ENCODE measurements at places on chromosomes 1 and 21. TPM values are rescaled to one million over a fixed set of nuclear protein-coding genes. Genes with fewer than 3 reads are reported as not detected.

The DENND2D gene
- polyA plus RNA-seq, result 0.86 TPM

The IQCC gene
- 1.6 TPM for polyA plus RNA-seq

DNA sequence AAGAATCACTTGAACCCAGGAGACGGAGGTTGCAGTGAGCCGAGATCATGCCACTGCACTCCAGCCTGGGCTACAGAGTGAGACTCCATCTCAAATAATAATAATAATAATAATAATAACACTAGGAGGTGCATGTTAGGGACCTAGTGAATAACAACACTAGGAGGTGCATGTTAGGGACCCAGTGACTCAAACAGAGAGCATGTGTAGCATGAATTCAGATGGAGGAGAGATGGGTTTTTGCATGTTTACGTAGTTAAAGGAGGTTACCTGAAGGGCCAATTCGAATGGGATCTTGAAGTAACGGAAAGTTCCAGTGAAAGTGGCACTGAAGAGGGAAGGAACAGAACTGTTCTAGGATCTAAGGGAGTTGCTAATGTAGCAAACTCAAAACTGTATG is 7.1 kb upstream of the KCNK1 start:
- no peak for DNase-seq

The SARS1 gene
- 214 TPM for polyA plus RNA-seq

DNA sequence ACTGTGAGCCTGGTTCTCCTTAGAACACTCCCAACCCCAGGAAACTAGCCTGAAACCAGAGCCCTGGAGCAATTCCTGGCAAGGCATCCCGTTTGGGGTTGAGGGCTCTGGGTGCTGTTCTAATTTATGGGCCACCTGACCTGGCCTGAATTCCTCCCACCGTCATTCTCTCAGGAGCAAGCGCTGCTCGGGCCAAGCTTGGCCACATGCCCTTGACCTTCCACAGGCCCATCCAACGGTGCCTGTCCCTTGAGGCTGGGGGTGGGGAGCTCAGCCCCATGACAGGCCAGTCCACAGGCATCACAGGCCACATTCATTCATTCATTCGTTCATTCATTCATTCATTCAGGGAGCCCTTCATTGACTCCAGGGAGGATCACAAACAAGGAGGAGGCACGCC is 5.3 kb downstream of the PADI2 start:
- DNase-seq, result no peak

DNA sequence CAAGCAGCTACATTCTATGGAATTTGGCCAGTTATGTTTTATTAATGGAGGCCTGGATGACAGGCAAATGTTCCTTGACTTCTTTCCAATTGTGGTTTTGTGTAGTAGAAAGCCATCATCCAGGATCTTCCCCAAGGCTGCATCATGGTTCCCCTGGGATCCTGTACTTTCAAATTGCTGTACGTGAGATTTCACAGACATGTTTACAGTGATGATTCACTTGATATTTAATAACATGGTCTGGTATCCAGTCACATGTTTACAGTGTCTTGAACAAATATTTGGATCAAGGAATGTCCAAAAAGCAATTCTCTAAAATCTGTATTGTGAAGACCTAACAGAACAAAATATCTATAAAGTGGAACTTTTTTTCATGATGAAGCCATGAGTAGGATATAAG is 68.3 kb upstream of the ST6GALNAC3 start:
- peak; percentile 83 for DNase-seq

The LYSMD1 gene
- 5.0 TPM for polyA plus RNA-seq

- no peak for DNase-seq
Observed at GRCh38 chr1:102800406-102800805, 307.9 kb downstream of the COL11A1 start.
